Mucosa of gallbladder (tissue), 1 donor: ENCODE measurements at places on chromosomes 3 and 15. TPM values are rescaled to one million over a fixed set of nuclear protein-coding genes. Genes with fewer than 3 reads are reported as not detected.

GRCh38 chr3:156676768-156677479, 2.5 kb downstream of the TIPARP start:
- no peak for DNase-seq

GRCh38 chr3:173128633-173129032, 12.4 kb downstream of the SPATA16 start:
- no peak for DNase-seq

DNA sequence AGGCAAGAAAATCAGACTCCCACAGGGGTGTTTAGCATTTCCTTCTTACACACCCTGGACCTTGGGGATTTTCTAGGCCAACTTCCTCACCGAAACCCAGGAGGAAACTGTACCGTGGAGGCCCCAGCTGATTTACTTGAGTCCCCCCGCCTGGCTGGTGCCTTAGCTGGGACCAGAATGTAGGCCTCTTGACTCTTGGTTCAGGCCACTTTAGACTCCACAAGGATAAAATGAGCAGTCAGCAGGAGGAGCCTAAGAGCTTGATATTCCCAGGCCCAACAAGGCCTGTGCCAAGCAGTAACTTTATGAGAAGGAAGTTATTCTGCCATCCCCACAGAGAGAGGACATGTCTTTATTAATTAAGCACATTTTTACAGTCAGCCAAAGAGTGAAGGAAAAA, 4.6 kb upstream of the APBA2 start:
- DNase-seq, result no peak

Gene DLL4
- total RNA-seq, result 7.2 TPM

Gene ERICH6
- total RNA-seq, result 0.09 TPM

Gene CHRD
- 6.5 TPM for total RNA-seq

- DNase-seq, result no peak
Measured at GRCh38 chr15:51878446-51879386, 49.3 kb downstream of the TMOD3 start.

Gene EIF5A2
- total RNA-seq, result 11.5 TPM

Gene FGF7
- total RNA-seq, result 99.0 TPM

GRCh38 chr3:135908225-135908624, 57.3 kb upstream of the PPP2R3A start:
- no peak for DNase-seq

DNA sequence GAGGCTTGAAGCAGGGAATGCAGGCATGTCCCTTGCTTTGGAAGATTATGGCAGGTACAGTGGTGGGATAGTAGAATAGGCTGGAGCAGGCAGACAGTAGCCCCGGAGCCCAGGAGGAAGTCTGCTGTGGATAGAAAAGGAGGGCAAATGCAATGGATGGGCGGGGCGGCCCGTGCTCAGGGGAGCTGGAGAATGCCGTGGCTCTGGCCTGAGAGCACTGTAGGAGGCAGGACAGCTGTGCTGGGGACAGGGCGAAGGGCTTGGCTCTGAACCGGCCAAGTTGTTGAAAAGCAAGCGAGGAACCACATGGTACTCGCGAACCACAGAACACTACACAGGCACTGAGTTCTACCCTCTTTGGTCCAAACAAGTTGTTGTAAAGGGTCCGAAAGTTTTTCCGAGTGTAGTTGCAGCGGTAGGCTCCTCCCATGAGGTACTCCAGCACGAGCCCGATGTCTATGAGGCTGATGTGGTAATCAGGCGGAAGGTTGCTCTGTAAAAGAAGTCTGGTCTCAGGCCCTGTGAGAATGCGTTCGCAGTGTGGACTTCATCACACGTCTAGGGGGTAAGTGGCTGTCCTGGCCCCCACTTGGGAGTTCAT, 54.7 kb downstream of the TRPM1 start:
- DNase-seq, result no peak

GRCh38 chr15:90742087-90742486, 24.9 kb downstream of the BLM start:
- no peak for DNase-seq

GRCh38 chr3:153242896-153243295, 80.9 kb downstream of the RAP2B start:
- DNase-seq, result no peak

Gene CMTM8
- total RNA-seq, result 6.0 TPM

GRCh38 chr3:193645806-193646205, 52.8 kb downstream of the OPA1 start:
- DNase-seq, result no peak
